ENCODE measurements at places on chromosomes 5 and 9.
A peak's percentile ranks its signal among the peaks of the same experiment; 100 is the strongest.

DNA sequence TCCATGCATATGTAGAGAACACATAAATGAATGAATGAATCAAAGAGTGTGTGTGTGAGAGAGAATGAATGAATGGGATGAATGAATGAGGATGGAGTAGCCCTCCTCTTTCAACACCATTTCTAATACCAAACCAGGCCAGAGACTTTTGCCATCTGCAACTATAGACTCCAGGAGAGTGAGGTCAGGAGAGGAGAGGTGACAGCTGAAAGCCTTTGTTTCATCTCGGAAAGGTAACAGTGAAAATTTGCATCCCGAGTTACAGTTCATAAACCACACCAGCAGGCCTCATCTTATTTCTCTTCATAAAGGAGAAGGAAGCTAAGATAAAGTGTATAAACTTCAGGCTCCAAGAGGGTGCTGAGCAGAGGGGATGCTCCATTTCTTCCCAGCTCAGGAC, 255.3 kb upstream of the KLF4 start:
- no peak for DNase-seq

DNA sequence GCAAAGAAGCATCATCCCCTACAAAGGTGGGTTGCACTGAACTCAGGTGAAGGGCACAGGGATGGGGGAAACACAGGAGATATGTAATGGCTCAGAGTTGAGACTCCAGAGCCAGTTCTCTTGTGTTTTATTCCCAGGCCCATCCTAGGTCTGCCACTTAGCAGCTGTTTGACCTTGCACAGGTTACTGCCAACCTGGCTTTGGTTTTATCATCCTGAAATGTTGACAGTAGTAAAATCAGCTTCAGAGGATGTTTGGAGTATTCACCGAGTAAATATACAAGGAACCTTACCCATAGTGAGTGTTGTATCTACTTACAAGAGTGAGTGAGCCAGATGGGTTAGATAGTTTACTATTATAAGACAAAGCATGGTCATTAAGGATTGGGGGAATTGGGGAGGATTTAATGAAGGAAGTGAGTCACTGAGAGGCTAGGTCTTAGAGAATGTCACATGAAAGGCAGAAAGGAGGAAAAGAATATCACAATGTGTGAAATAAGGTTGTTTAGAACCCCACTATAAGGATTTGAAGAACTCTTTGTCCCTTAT, 141.3 kb downstream of the MAN2A1 start:
- DNase-seq: no peak

- no peak for DNase-seq
Observed at GRCh38 chr9:5455181-5455580, 4.8 kb downstream of the CD274 start.

DNA sequence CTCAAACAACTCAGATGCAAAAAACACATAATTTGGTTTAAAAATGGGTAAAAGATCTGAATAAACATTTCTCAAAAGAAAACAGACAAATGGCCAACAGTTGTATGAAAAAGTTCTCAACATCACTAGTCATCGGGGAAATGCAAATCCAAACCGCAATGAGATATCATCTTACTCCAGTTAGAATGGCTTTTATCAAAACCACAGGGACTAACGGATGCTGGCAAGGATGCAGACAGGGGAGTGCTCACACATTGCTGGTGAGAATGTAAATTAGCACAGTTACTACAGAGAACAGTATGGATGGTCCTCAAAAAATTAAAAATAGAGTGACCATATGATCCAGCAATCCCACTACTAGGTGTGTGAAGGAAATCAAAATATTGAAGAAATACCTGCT, 589.1 kb upstream of the ADAMTS16 start:
- no peak for DNase-seq

GRCh38 chr9:88773126-88773525, 218.1 kb upstream of the S1PR3 start:
- DNase-seq: no peak

DNA sequence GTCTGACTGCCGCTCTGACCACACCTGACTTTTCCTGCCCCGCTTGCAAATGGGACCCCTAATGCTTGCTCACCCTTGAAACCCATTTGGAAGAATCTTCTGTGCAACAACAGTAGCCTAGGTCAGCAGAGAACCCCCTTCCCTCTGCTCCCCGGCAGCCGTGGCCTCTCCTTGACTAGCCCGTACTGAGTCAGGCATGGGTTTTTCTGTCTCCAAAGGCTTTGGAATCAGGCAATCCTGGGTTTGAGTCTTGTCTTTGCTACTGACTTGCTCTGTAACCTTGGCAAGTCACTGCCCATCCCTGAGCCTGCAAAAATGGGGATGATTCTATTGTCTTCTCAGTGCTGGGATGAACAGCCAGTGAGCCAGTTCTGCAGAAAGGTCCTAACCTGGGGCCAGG, 135.4 kb downstream of the RGS3 start:
- no peak for DNase-seq

GRCh38 chr5:154277499-154277898, 87.0 kb downstream of the GALNT10 start:
- DNase-seq: no peak

GRCh38 chr9:27210588-27210987, 86.4 kb downstream of the EQTN start:
- DNase-seq: no peak

GRCh38 chr5:73296772-73297171, 123.8 kb downstream of the TMEM174 start:
- no peak for DNase-seq

GRCh38 chr9:133166392-133166791, 2.7 kb upstream of the GBGT1 start:
- DNase-seq: no peak

GRCh38 chr5:9681706-9682105, 51.6 kb upstream of the TAS2R1 start:
- no peak for DNase-seq

DNA sequence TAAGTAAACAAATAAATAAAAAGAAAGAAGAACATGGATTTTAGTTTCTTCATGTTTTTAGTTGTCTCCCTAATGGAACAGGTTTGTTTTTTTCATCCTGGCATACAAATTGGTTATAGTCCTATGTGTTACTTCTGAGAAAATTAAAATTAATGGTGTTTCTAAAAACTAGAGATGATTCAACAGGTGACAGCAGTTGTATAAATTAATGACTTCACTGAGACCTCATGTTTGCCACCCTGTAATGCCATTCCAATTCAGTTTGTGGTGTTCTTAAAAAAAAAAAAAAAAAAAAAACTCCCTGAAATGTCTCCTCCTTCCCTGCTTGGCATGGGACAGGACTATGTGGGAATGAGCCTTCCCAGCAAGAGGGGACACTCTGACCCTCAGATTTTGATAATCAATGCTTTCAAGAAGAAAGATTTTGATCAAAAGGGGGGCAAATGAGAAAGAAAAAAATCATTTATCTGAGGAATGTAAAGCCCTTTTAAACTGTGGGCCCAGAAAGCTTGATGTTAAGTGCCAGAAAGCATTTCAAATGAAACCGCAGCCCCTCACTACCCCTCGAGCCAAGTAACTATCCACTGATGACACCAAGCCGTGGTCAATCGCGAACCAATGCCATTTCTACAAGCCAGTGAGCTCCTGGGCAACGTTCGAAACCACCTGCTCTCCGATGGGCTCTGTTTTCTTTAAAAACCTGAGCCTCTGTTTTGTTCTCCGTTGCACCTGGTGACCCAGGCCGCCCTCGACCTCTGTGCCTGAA, 941 bp downstream of the EXD3 start:
- DNase-seq: no peak

GRCh38 chr5:38996123-38996522, 78.1 kb downstream of the RICTOR start:
- no peak for DNase-seq

DNA sequence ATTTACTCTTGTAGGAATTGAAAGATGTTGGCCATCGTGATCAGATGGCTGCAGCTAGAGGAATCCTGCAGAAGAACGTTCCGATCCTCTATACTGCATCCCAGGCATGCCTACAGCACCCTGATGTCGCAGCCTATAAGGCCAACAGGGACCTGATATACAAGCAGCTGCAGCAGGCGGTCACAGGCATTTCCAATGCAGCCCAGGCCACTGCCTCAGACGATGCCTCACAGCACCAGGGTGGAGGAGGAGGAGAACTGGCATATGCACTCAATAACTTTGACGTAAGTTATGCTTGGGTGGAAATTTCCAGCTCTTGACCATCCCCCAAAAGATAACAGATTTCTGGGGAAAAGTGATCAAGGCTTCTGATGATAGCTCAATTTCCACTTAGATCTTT, 50.6 kb downstream of the LRRTM2 start:
- no peak for DNase-seq

DNA sequence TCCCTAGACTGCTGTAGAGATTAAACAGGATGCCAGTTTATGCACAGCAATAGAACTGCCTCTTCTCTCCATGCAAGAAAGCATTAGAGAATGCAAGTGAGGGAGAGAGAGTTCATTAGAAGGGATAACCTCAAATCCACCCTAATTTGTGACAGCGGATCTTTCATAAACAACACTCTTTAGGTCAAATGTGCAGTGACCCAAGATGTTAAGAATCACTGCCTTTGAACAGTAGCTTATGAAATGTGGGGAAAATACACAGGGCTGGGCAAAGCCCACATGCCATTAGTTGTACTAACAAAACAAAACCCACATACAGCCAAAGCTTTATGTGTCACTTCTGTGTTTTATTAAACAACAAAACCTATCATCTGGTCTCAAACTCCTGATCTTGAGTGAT, 36.2 kb upstream of the POU4F3 start:
- no peak for DNase-seq

DNA sequence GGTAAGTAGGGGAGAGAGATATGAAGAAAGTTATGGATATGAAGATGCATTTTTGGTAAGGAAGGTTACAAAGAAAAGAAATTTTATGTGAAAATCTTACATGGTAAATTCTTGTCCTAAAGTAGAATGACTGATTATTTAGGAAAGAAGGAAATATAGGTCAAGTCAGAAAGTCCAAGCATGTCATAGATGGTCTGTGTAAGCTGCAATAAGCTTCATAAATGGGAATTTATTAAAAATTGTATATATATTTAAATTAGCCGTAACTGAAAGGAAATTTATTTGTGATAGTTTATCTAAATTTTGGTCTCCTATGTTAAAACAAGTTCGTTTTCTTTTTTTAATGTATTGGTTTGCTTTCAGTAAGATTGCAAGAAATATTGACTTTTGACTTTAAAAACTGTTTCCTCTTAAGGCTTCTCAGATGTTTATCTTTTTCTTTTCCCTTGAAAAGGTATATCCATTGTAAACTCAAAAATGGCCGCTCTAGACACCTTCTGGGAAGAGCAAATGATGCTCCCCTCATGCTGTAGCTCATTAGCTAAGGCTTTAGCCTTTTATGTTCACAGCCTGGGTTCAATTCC, 46.8 kb upstream of the HAPLN1 start:
- DNase-seq: peak; percentile 4

DNA sequence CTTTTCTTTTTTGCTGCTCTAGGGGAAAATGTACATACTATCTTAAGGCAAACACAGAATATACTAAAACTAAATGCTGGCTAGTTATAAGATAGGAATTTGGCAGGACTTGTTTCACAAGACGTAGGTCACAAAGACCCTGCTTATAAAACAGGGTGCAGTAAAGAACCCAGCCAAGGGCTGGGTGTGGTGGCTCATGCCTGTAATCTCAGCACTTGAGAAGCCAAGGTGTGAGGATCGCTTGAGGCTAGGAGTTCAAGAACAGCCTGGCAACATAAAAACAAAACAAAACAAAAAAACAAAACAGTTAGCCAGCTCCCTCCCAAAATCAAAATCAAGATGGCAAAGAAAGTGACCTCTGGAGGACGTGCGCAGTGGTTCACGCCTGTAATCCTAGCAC, 49.5 kb upstream of the DENND4C start:
- no peak for DNase-seq

DNA sequence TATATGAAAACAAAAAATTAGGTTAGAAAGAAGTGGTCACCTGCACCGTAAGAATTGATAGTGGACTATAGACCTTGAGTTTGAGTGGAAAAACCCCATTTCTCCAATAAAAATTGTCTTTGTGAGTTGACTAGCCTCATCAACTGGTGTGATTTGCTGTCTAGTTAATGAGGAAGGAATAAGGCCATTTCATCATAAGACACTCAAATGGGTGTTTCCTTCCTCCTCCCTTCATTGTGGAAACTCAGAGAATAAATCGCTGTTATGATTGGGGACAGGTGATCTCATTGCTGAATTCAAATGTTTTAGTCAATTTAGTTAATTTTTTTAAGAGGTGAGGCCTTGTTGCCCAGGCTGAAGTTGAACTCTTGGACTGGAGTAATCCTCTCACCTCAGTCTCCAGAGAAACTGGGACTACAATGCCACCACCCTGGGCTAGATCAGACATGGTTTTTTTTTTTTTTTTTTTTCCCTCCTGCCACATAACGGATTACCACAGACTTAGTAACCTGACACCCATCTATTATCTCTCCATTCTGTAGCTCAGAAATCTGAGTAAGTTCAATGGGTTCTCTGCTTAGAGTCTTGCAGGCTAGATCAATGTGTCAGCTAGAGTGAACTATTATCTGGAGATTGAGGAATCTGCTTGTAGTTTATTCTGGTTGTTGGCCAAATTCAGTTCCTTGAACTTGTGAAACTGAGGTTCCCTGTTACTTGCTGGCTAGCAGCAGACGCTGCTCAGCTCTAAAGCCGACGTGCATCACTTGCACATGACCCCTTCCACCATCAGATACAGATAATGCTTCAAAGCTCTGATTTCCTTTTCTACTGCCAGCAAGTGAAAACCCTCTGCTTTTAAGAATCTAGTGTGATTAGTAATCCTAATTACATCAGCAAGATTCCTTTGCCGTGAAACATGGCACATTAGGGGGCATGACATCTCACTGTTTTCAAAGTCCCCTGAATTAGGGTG, 663.8 kb upstream of the CDH9 start:
- DNase-seq: peak; percentile 62

- no peak for DNase-seq
Observed at GRCh38 chr5:82991678-82992323, 85.4 kb downstream of the TMEM167A start.

DNA sequence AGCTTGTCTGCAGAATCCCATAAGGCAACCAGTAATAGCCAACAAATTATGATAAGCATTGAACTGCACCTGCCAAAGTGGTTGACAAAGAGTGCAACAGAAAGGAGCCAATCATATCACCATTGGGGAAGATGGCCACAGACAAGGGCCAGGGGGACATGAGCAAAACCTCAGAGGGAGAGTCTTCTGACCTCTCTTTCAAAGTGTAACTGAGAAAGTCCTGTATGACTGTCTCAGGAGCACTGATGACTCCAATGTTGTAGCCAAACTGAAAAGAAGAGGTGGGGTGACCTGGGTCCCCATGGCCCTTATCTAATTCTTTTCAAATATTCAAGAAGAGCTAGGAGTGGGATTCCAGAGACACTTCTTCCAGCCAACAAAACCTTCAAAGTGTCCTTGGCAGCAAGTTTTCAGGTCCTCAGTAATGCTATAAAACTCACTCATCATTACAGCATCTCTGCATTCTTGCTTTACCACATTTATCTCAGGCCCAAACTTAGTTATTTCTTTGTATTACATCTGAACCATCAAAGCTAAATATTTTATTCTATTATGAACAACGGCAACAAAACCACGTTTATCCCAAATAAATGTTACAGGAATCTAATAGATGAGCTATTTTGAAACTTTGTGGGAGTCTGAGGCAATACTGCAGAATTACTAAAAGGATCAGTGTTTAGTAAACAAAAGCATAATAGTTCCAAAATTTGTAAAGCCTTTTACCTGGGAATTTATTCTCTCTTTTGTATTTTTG, 24.4 kb downstream of the FBLL1 start:
- no peak for DNase-seq

GRCh38 chr9:128250839-128251731, 24.7 kb downstream of the GOLGA2 start:
- DNase-seq: no peak
